ENCODE measurements at places on chromosomes 16 and 17. TPM values are rescaled to one million over a fixed set of nuclear protein-coding genes. Genes with fewer than 3 reads are reported as not detected.

- DNase-seq, result peak; percentile 67
- H3K27me3 ChIP-seq, result no peaks in the 10 kb centered on the region
- H3K4me3 ChIP-seq, result no peak overlapping the region
- peaks cover 32% of the 10 kb centered on the region for H3K36me3 ChIP-seq
- peaks cover 36% of the 10 kb centered on the region for H3K4me1 ChIP-seq
These were observed 7.5 kb upstream of the EDC4 start for GRCh38 chr16:67865318-67865717.

GRCh38 chr16:12291989-12292759 lies 315.6 kb downstream of the SNX29 start:
- DNase-seq, result no peak
- H3K4me3 ChIP-seq, result no peak overlapping the region
- H3K27me3 ChIP-seq, result no peaks in the 10 kb centered on the region
- H3K4me1 ChIP-seq, result no peaks in the 10 kb centered on the region
- H3K36me3 ChIP-seq, result no peaks in the 10 kb centered on the region

DNA sequence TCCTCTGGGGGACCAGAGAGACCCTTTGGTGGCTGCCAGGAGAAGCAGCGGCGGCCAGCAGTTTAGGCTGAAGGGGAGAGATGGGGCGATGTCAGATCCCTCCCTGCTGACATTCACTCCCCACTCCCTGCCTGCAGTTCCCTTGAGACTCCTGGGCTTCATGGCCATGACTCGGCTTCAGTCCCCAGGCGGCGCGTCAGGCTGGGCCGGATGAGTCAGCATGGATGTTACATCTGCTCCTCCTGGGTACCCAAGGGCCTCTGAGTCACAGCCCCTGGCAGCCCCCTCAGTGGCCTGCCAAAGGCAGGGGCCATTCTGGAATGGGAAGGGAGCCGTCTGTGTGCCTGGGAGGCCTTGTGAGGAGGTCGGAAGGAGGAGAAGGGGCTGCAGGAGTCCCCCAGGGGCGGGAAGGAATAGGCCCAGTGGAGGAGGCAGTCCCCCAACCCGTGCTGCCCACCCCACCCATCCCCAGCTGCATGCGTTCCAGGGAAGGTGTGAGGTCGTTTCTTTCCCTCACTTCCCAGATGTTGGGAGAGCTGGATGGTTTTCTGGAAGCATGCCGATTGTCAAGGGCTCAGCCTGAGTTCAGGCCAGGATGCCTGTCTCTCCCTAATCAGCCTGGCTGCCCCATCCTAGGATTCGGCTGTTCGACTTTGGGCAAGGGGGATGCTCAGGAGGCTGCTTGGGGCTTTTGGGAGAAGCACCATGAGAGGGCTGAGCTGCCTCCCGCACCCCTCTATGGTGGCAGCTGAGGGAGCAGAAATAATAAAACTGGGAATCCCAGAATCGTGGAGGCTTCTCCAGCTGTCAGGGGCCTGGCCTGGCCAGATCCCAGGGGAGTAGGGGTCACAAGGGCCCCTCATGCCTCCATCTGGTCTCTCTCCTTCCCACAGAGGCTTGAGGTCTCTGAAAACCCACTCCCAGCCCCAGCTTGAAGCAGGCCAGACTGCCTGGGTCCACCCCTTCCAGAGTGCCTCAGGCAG lies 9.7 kb downstream of the RHBDL3 start:
- H3K36me3 ChIP-seq, result no peaks in the 10 kb centered on the region
- H3K4me3 ChIP-seq, result no peak overlapping the region
- no peaks in the 10 kb centered on the region for H3K27me3 ChIP-seq

DNA sequence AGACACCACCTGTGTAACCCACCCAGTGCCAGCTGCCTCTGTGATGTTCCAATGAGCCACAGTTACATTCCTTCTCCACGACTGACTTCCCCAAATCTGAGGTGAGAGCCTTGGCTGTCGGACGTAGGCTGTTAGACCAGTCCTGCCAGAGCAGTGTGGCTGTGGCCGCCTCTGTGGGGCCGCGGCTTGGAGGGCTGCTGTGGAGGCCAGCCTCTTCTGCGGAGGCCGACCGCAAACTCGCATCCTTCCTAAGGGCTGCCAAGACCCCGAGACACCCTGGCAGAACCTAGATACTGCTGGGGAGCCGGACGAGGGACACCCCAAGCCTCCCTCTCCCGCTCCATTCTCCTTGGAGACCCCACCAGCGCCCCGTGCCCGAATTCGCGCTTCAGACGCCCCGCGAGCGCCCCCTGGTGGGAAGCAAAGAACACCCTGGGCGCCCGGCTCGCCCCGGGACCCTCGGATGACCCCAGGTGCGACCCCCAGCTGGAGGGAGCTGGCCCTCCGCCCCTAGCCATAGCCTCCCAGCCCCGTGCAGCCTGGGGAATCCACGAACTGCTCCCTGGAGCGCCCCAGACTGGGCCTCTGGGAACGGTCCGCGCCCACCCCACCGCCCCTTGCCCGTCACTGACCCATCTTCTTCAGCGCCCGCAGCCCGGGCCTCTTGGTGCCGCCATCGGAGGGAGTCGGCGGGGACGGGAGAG lies 547 bp downstream of the PLCD3 start:
- H3K4me3 ChIP-seq, result peak overlapping the region; percentile 77
- DNase-seq, result peak; percentile 56
- no peaks in the 10 kb centered on the region for H3K27me3 ChIP-seq
- H3K4me1 ChIP-seq, result peaks cover 23% of the 10 kb centered on the region
- no peak overlapping the region for H3K27ac ChIP-seq

DNA sequence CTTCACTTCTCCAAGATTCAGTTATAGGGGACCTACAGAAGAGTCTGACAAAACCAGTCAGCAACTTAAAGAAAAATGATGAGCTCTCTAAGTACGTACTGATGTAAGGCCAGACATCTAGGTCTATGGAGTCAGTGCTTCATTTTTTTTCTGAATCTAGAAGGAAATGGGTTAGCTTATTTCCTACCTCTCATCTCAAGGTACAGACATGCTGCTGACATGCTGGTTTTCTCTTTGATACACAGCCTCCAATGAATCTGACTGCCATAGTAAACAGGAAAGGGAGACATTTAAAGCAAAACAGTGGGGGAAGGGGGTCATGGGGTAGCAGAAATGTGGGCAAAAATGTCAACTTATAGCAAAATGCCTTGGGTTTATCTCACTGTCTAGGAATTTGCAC lies 16.4 kb downstream of the CDR2 start:
- H3K27ac ChIP-seq, result 0 out of 2 replicates have a peak overlapping the region, but pooled peaks have one; percentile 2
- peaks cover 36% of the 10 kb centered on the region for H3K4me1 ChIP-seq
- peaks cover 33% of the 10 kb centered on the region for H3K36me3 ChIP-seq
- no peaks in the 10 kb centered on the region for H3K27me3 ChIP-seq

GRCh38 chr16:84656649-84657048 lies 8.3 kb downstream of the KLHL36 start:
- H3K36me3 ChIP-seq, result peaks cover 16% of the 10 kb centered on the region
- no peak for DNase-seq
- H3K27ac ChIP-seq, result no peak overlapping the region
- H3K4me1 ChIP-seq, result 0 out of 2 replicates have a peak, but pooled peaks cover 3% of the 10 kb centered on the region
- H3K27me3 ChIP-seq, result no peaks in the 10 kb centered on the region

CLEC3A gene
- not detected for total RNA-seq

IL21R gene
- total RNA-seq, result 0.76 TPM

ELMO3 gene
- 1.5 TPM for total RNA-seq
